ENCODE measurements at places on chromosomes 11 and 22. TPM values are rescaled to one million over a fixed set of nuclear protein-coding genes. Genes with fewer than 3 reads are reported as not detected.

ENDOD1 gene
- total RNA-seq = 14.0 TPM

GGTLC3 gene
- total RNA-seq = not detected

OR52N4 gene
- total RNA-seq = 1.3 TPM

- no peak for DNase-seq
These were observed 2.0 kb upstream of the ROBO3 start for GRCh38 chr11:124863137-124863825.

GRCh38 chr11:64246871-64247728, at the start of gene PPP1R14B:
PPP1R14B (minus strand) TSS chr11:64246943; CDS start chr11:64246673, 270 bp downstream.
- DNase-seq = peak; percentile 82

- DNase-seq = no peak
These were observed 52.0 kb upstream of the DEPDC7 start for GRCh38 chr11:32963721-32964120.

- no peak for DNase-seq
These were observed 77.9 kb downstream of the KCNQ1OT1 start for GRCh38 chr11:2621894-2622293.

GRCh38 chr11:31243706-31244105, 125.8 kb downstream of the DCDC1 start:
- no peak for DNase-seq

DNA sequence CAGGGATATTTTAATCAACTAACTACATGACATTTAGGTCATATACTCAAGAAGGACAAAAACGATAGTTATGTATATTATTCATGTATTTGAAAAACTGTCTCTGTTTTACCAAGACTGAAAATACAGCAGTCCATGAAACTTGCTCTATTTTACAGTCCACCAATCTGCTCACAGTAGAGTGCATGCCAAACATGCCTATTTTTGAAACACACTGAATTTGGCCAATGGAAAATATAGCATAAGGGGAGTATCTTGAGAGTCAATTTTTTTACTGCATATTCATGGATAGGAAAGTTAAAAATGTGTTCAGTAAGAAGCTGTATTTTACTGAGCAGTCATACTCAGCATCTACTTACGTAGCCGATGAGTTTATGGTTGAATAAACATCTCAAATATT, 621.2 kb upstream of the CHORDC1 start:
- no peak for DNase-seq

Measured in natural killer cell (primary cell).